Fibroblast of pulmonary artery (primary cell): ENCODE measurements at places on chromosomes 5 and 9.

GRCh38 chr5:35861718-35862117, 5.0 kb downstream of the IL7R start:
- DNase-seq = no peak

DNA sequence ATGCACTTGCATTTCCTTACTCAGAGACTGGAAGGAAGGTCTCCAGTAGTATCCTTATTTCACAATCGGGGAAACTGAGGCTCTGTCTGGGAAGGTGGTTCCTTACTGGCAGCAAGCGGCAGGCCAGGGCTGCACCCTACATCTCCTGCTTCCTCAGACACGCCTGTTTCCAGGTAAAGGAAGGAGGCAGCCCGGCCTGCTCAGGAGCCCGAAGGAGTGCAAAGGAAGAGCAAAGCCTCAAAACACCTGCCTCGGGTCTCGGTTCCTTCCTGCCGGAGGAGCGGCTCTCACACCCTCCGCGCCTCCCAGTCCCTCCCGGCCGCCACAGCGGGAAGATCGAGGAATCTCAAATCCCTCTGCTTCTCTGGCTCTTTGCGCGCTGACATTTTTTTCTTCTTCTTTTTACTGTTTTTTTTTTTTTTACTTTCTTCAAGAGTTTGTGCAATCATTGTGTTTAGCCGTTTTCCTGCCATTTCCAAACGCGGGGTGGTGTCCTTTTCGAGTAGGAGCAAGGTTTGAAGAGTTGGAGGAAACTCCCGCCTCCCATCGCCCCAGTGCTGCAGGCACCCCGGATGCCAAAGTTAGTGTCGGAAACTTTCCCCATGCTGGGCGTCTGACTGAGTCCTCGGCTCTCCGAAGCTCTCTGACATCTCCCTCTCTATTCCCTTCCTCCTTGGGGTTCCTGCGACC, 1.0 kb downstream of the GGTA1 start:
- peak; percentile 67 for DNase-seq

DNA sequence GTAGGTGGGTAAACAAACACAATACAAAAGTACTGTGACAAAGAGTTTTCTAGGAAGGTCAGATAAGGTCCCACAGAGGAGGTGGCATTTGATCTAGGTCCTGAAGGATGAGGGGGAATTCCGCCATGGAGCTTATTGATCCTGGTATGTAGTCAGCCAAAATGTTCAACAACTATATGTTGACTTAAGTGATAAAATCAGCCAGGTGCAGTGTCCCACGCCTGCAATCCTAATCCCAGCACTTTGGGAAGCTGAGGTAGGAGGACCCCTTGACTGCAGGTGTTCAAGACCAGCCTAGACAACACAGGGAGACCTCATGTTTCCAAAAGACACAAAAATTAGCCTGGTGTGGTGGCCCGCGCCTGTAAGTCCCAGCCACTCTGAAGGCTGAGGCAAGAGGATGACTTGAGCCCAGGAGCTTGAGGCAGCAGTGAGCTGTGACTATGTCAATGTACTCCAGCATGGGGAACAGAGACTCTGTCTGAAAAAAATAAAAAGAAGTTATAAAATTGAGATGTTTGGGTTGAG, 46.4 kb upstream of the PLIN2 start:
- no peak for DNase-seq

DNA sequence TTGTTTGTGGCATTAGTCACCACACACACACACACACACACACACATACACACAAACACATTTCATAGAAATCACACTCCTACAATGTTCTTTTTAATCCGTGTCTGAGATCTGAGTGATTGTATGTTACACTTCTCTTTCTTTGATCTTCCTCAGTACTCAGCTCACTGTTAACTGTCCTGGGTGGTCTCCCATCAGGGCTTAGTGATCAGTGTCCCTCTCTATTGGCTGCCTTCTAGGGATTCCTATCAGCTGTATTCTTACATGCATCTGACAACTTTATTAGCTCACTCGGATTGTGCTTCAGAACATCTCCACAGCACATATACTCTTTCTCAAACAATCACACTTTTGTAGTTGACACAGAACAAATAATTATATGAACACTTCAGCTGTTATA, 170.2 kb upstream of the POU5F2 start:
- DNase-seq = no peak

GRCh38 chr9:75238311-75238976, 150.1 kb downstream of the OSTF1 start:
- peak; percentile 83 for DNase-seq

DNA sequence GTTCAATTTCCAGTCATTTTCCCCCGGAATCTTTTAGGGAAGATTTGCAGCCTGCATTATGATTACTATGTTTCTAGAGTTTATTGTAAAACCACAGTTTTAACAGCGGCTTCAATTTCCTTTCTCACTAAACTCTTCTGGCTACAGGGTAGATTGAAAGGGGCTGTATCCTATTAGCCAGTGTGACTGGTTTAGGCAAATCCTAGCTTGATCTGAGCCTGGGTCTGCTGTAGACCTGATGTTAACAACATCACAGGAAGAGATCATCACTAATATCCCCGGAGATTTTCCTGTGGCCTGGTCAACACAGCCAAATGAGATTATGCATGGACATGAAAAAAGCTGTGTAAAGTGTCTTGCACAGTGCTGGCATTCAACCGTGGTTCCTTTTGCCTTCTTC, 33.4 kb downstream of the STOM start:
- no peak for DNase-seq

DNA sequence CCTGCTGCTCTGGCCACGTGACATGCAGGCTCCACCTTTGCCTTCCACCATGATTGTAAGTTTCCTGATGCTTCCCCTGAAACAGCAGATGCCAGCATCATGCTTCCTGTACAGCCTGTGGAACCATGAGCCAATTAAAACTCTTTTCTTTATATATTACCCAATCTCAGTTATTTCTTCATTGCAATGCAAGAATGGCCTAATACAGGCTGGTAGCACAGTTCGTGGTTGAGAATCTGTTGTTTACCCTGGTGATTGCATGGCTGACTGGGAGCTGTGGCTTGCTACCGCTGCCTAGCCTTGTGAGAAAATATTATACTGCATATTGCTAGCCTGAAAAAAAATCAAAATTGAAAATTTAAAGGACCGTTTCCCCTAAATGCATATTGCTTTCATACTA, 44.8 kb upstream of the PTPN3 start:
- peak; percentile 9 for DNase-seq

- DNase-seq = peak; percentile 21
These were observed 440.1 kb upstream of the ADAMTS16 start for GRCh38 chr5:4700069-4700468.

DNA sequence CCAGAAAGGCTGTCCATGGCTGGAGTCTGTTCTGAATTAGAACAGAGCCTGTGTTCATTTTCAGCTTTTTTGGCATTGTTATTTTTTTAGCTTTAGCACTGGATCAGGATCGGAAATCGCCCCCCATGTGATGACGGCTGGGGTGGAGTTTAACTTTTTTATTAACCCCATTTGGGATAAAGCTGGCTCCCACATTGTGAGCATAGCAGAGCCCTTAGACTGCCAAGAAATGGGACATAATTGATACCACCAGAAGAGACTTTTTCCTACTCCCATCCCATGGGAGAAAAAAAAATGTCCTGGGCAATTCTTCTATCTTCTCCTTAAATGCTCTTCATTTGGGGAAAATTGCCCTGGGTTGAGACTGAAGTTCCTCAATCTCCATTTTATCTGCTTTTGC, 52.4 kb downstream of the SLIT3 start:
- DNase-seq = no peak

DNA sequence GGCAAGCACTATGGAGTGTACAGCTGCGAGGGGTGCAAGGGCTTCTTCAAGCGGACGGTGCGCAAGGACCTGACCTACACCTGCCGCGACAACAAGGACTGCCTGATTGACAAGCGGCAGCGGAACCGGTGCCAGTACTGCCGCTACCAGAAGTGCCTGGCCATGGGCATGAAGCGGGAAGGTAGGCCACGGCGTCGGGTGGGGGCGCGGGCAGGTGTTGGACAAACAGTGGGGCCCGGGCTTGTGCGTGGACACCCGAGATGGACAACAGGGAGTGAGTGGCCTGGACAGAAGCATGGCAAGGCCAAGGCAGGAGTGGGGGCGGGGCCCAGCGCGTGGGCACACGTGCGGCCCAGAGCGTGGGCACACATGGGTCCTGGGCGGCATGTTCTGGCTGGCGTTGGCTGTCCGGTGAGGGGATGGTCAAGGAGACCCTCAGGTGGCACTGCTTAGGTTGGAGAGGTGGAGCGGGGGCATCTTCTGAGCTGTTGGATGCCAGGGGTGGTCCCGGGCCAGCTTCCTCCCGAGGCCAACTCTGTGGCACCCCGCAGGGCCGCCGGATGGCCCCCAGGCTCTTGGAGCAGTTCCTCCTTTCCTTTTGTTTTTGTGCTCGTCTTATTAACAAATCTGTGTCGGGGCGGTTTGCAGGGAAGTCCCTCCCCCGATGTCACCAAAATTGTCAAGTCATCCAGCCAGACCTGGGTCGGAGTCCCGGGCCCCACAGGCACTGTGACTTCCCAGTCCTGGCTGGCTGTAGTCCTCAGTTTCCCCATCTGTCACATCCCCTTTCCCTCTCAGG, 82.9 kb downstream of the RXRA start:
- no peak for DNase-seq

DNA sequence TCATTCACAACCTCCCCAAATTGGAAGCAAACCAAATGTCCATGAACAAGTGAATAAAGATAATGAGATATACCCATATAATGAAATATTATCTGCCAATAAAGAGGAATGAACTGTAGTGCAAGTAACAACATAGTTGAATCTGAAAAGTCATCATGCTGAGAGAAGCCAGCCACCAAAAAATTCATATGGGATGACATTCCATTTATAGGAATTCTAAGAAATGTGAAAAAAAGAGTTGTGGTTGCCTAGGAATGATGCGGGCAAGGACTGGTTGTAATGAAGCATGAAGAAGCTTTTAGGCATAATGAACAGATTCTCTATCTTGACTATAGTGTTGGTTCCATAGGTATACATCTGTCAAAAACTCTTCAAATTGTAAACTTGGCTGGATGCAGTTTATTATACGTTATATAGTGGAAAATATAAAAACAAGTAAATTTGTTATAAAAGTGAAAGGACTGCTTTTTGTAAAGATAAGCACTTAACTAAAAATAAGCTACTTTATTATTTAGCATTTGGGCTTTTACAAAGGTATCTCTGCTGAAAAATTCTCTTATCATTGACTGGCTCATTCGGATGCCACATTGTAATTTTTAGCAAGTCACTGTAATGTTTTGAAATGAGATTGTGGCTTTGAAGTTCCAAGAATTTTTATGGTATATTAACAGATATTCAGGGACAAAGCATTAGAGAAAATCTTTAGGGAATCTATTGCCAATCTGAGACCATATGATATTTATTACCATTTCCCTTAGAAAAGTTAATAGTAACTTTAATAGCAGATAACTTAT, 21.2 kb upstream of the TTC23L start:
- DNase-seq = no peak

GRCh38 chr5:72006361-72006760, 100.9 kb upstream of the MAP1B start:
- no peak for DNase-seq

DNA sequence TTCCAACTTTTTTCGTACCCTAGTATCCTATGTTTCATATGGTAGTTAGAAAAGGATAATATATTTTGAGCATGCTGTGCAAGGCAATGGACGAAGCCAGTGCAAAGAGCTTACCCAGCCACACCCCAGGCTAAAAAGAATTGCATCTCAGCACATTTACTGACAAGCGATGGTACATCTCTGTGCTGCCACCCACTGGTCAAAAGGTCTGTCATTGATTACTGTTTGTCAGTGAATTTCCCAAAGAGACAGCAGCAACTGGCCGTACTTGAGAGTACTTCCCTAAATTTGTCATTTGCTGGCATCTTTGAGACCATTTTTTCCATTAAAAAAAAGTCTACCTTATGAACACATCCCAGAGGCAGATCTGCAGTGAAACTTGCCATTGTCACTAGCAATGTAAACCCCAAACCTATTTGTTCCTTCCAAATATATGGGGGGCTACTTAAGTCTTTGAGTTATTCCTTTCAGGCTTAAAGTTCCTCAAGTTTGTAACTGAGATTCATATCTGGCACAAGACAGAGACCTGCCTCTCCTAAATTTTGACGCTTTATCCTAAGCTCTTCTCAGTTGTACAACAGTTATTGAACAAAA, 184.3 kb downstream of the CTNND2 start:
- DNase-seq = no peak

DNA sequence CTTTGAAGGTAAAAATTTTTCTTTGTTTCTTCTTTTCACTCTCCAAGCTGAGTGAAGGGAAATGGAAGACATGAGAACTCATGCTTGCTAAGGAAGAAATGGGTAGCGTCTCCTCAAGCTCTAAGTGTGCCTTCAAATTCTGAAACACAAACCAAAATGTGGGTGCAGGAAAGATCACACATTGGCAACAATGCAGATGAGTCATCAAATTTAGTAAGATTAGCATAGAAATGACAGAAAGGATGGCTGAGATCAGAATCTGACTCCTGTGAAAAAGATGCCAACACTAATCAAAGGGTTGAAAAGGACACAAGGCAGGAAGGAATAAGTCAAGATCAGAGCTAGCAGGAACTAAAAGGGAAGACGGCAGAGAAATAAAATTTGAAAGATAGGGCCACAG, 61.1 kb upstream of the ZNF462 start:
- no peak for DNase-seq

- DNase-seq = no peak
These were observed 38.0 kb downstream of the WHRN start for GRCh38 chr9:114467226-114467750.

DNA sequence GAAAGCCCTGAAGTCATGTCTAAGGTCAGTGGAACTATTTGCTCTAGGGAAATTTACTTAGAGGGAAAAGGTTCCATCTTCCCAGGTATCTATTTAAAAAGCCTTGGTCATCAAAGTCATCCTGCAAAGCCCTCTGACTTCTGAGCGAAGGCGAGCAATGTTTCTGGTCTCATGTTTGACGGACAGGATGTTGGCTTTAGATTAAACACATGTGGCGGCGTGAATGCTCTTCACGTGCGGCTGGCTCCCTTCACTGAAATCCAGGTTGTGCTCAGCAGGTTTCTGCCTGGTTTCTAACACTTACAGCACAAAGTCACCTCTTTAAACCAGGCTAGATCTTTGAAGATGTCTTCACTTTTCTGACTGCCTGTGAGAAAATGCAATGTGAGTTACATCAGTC, 5.7 kb upstream of the ZBTB34 start:
- no peak for DNase-seq

GRCh38 chr5:1134478-1134877, 22.6 kb upstream of the SLC12A7 start:
- no peak for DNase-seq

DNA sequence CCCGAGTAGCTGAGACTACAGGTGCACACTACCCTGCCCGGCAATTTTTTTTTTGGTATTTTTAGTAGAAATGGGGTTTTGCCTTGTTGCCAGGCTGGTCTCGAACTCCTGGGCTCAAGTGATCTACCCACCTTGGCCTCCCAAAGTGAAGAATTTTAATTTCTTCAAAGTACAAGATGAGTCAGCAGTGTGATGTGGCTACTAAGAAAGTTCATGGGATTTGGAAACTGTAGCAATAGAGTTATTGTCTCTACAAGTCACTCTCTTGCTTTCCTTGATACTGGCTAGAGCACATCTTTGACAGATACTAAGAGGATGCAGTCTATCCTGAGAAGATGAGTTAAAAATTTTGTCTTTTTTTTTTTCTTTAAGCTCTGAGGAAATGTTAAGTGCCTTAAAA, 1.6 kb downstream of the CREB3 start:
- no peak for DNase-seq

- DNase-seq = no peak
These were observed 1.9 kb upstream of the PCDH1 start for GRCh38 chr5:141879941-141880738.
